Fibroblast of skin of right quadriceps (primary cell): ENCODE measurements at places on chromosomes 4 and X.

- DNase-seq: peak; percentile 79
Observed at GRCh38 chrX:133645977-133646718, 230.9 kb upstream of the GPC4 start.

DNA sequence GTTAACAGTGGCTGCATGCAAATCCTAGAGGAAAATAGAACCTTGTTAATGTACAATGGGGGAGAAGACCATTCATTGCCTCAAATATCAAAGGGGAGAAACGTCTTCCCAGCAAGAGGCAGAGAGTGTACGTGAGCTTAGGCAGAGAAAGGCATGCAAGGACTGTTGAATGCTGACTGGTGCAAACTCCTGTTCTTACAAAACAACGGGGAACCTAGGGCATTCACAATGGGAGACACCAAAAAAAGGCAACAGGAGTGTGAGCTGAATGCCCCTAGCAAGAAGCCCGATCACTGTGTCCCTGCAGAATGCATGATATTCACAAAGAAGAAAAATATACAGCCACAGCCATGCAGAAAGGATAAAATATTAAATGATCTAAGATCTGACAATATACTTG, 184.9 kb downstream of the NSUN7 start:
- no peak for DNase-seq

GRCh38 chrX:51874123-51874522, 19.3 kb upstream of the MAGED1 start:
- DNase-seq: no peak

DNA sequence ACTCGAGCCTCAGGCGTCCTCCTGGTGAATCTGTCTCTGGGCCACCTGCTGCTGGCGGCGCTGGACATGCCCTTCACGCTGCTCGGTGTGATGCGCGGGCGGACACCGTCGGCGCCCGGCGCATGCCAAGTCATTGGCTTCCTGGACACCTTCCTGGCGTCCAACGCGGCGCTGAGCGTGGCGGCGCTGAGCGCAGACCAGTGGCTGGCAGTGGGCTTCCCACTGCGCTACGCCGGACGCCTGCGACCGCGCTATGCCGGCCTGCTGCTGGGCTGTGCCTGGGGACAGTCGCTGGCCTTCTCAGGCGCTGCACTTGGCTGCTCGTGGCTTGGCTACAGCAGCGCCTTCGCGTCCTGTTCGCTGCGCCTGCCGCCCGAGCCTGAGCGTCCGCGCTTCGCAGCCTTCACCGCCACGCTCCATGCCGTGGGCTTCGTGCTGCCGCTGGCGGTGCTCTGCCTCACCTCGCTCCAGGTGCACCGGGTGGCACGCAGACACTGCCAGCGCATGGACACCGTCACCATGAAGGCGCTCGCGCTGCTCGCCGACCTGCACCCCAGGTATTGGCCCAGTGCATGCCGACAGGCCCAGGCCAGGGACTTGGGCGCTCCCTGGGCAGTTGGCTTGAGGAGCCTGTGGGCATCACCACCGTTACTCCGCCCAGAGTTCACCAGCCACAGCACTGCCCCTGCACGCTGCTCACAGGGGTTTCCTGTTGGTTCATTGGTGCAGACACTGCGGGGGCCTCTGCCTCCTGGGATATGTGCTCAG, 1.1 kb downstream of the GPR78 start:
- DNase-seq: no peak

- no peak for DNase-seq
Observed at GRCh38 chr4:11111876-11112275, 316.8 kb downstream of the HS3ST1 start.

DNA sequence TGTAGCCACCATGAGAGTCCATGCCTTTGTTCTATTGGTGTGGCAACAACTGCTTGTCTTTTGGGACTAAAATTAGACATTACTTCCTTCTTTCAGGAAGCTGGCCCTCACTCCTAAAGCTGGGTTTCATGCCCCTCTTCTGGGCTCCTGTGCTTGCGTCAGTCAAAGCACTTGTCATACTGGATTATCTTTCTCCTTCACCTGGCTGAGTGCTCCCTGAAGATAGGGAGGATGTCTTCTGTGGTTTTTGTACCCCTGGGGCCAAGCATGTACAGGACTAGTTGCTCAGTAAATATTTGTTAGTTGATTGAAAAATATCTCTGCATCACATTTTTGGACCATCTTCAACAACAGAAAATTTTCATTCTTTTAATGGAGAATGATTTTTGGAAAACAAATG, 26.1 kb upstream of the LONRF3 start:
- DNase-seq: no peak

DNA sequence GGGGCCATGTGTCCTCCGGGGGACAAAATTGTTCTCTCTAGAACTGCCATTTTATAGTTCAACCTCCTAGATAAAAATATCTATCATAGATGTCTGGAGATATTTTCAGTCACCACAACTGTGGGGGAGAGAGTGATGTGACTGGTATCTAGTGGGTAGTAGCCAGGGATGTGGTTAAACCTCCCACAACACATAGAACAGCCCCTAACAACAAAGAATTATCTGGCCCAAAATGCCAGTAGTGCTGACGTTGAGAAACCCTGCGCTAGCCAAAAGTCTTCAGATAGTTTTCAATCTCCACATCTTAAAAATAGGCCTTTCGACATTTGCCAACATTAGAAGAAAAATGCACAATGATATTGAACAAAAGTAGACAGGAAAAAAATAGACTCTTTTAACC, 19.0 kb upstream of the SUPT20HL2 start:
- peak; percentile 18 for DNase-seq

DNA sequence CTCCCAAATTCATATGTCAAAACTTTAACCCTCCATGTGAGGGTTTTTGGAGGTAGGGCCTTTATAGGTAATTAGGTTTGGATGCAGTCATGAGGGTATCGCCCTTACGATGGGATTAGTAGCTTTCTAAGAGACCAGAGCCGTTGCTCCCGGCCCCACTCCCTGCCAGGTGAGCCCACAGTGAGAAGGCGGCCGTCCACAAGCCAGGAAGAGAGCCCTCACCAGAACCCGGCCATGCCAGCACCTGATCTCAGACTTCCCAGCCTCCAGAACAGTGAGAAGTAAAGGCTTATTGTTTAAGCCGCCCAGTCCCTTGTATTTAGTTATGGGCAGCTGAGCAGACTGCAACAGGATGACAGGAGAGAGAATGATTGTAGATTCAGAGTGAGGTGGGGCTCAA, 40.8 kb downstream of the DCTD start:
- DNase-seq: no peak

GRCh38 chr4:121377076-121377475, 3.7 kb downstream of the QRFPR start:
- no peak for DNase-seq

- no peak for DNase-seq
Observed at GRCh38 chr4:40377512-40378365, 42.6 kb downstream of the CHRNA9 start.

- DNase-seq: peak; percentile 65
Observed at GRCh38 chr4:156734965-156735895, 236.4 kb downstream of the PDGFC start.

DNA sequence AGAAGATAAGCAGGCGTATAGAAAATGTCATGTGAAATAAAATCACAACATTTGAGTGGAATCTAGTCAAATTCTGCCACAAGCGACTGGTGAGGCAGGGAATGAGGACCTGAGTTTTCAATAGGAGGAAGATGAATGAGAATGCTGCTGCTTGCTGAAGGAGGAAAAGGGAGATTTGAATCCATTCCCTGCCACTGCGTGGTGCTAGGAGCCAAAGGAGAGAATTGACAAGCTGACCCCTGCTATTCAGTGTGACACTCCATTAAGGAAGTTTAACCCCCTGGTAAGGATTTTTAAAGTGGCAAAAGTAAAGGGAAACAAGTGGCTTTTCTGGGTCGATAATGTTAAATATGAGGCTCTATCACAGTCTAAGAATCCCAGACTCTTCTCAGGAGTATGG, 314.0 kb downstream of the NAF1 start:
- no peak for DNase-seq

DNA sequence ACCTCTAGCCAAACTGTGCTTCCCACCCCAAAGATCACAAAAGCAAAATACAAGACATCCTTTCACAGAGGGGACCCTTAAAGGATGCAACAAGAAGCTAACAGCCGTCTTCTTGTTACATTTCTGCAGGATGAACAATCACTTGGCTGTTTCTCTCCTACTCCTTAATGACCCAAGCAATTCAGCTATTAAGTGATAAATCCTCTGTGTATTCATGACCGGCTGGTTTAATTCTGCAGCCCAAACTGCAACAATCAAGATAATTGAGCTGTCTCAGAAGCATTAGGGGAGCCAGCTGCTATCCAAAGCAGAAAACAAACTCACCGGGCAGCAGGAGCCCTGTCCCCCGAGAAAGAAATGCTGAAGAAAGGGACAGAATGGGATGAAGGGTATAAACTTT, 85.9 kb upstream of the ACSL4 start:
- no peak for DNase-seq

DNA sequence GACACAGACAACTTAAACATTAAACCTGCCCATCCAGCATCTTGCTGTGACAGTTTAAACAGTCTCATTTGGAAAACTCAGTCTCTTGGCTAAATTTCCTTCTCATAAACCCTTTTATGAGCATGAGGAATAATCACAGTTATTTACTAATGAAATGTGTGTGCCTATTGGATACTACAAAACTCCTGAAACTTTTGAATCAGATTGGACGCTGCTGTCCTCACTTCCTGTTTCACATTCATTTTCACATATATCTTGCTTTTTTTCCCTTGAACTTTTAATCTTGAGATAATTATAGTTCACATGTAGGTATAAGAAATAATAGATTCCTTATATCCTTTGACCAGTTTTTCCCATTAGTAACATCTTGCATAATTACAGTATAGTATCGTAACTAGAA, 111.7 kb downstream of the CDKL5 start:
- no peak for DNase-seq

DNA sequence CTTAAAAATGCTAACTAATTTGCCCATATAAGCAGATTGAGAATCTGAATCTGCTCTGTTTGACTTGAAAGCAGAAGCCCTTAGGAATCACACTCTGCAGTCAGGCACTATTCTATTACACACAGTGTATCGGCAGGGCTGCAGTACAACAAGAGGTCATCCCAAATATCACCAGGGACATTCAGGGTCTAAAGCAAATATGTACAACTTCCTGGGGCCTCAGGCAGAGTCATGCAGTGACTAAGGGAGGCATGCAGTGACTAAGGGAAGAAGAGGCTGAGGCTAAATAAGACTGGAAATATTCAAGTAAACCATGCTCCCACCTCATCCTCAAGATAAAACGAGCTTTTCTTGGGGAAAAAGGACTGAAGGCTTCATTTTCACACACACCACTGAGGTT, 20.9 kb downstream of the MAPK10 start:
- peak; percentile 90 for DNase-seq

DNA sequence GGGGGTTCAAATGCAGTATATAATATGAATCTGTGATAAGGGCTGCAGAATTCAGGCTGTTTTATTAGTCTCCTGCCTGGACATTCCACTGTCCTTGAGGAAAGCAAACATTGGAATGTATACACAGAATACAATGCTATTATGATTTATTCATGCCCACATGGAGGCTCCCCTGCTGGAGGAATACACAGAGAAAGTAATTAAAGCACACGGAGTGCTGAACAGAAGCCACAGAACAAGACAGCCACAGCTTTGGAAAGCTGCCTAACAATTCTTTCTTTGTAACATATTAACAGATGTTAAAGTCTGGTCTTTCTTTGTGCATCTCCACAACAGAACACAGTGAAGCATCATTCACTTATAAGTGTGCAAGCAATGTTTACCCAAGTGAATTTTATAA, 155.8 kb downstream of the ARAP2 start:
- peak; percentile 2 for DNase-seq

DNA sequence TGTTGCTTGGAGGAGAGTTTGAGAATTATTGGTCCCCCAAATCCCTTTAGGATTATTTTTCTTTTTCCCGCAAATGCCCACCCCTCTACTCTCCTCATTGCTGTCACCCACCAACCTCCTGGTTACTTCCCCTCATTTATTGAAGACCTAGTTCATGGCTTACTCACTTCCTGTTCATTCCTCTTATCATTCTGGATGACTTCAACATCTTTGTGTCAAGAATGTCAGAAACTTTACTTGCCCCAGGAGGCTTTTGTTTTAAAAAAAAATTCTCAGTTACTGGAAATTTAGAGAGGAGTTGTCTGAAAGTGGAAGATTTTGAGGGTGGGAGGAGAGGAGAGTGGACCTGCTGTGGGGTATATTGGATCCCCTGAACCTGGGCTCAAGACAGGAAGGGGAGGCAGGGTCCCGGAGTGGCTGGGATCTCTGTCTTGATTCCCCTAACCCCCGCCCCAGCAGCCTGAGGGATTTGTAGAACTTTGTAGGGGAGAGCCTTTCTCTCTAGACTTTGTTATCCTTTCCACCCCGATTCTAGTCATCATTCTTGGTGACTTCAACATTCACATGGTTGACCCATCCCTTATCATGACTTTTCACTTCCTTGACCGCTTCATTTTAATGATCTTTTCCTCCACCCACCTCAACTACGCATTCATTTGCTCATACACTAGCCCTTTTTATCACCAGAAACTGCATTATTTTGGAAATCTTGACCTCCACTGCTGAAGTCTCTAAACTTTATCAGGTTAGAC, 69.9 kb upstream of the ESX1 start:
- DNase-seq: no peak

DNA sequence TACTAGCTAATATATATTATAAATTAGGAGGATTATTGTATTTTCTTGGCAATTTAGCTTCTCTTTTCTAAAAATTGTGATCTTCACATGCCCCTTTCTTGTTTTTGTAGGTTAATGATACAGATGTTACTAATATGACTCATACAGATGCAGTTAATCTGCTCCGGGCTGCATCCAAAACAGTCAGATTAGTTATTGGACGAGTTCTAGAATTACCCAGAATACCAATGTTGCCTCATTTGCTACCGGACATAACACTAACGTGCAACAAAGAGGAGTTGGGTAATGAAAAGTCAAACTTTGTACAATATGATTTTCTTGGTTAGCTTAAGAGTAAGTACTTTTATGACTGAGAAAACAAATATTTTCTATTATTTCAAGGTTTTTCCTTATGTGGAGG, 74.1 kb downstream of the SLC10A6 start:
- DNase-seq: no peak

GRCh38 chr4:175369087-175369486, 443.0 kb downstream of the GPM6A start:
- peak; percentile 37 for DNase-seq

DNA sequence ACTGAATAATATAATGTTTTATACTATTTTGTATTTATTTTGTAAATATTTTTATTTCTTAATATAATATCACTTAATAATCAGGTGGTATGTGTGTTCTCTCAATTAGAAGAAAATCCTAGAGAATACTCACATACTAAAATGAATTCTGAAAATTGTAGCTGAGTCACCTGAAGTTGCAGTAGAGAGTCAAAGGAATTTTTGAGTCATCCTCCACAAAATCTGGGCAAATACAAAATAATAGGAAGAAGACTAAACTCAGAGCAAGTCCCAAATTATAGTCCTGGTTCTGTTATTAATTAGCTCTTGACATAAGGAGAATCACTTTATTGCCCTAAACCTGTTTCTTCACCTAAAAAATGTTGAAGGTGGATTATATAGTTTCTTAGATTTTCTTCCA, 57.8 kb downstream of the SPATA4 start:
- DNase-seq: peak; percentile 63
